ENCODE measurements at places on chromosomes 2 and 18.

DNA sequence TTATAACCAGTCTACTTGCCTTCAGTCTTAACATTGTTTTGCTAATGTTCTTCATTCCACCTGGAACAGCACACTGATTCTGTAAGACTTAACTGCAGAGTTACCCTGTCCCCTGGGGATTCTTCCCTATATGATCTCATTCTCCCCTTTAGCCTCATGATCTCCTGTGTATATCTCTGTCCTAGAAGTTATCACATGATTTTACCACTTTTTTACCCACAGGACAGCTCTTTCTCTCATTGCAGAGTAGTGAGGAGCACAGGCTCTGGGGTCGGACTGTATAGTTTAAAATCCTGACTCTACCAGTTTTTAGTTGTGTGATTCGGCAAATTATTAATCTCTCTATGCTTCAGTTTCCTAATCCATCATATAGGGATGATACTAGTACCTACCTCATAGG, 14.2 kb upstream of the EXOC6B start:
- no peak for DNase-seq

DNA sequence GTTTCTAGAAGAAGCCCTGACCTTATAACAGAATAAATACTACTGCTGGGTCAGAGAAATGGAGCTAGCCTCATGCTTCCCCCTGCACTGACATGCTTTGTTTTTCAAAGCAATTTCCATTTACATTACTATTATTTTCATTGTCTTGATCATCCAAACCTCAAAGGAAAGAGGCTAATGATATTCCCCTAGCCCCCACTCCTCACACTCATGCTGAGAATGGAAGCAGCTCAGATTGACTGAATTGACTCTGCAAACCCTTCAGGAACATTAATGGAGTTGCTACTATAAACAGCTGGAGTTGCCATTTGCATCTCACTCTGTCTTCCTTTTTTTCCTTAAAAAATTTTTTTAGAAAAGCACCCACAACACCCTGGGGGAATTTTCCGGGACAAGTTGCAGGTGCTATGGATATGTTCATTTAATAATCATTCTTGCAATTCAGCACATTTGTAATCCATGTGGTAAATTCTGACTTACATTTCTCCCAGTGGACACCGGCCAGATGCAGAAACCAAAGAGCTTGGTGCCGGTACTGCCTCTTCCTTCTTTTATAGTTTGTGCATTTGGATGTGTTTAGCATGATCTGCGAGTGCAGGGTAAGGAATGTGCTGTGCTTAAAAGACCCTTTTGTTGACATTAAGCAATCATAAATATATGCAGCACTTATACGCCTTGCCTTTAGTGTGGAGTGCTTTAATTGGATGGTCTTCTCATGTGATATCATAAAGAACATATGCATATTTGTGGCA, 103.3 kb upstream of the OSR1 start:
- no peak for DNase-seq

DNA sequence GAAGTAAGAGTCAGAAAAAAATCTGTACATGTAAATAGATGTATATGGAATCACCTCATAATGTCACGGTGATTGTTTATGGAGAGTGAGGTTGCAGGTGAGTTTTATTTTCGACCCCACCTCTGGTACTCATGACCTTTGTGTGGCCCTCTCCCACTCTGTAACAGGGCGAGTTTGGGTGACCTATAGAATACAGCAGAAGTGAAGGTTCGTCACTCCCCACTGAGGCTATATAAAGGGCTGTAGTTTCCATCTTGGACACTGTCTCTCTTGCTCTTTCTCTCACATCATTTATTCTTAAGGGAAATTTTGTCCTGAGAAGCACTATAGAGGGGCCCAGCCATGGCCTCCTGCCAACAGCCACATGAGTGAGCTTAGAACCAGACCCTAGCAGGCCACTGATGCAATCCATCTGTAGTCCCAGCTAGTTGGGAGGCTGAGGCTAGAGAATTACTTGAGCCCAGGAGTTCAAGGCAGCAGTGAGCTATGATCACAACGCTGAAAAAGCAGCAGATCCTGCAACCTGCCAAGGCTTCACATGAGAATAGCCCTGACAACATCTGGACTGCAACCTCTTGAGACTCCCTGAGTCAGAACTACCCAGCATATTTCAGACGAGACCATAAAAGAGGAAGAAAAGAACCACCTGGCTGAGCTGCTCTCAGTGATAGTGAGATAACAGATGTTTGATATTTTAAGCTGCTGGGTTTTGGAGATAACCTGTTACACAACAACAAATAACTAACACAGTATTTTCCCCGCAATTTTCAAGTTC, 74.3 kb upstream of the SLC1A4 start:
- DNase-seq: no peak

DNA sequence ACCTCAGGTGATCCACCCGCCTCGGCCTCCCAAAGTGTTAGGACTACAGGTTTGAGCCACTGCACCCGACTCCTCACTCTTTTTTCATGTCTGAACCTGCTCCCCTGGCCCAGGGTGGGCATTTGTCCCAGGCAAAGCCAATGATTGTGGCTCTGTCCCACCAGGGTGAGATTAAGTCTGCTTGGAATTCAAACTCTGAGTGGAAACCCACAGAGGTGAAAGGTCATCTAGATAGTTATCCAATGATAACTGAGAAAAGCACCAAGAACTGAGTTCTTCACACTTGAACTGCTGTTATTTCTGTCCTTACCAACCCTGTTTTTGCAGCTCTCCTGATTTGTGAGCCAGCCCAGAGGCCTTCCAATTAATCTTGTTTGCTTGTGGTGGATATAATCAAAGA, 62.4 kb upstream of the ACVR1 start:
- DNase-seq: no peak

- no peak for DNase-seq
These were observed 24.0 kb downstream of the PRKAG3 start for GRCh38 chr2:218807626-218808025.

Data from activated CD8-positive, alpha-beta memory T cell treated with anti-CD3 and anti-CD28 coated beads, Interleukin-2, amount 50 U/mL, for 4 hours (primary cell).